ENCODE measurements at places on chromosomes 12 and 14. TPM values are rescaled to one million over a fixed set of nuclear protein-coding genes. Genes with fewer than 3 reads are reported as not detected.

Gene DLK1
- total RNA-seq, result 1,117 TPM

Gene TOMM20L
- not detected for total RNA-seq

Gene TTC6
- 5.2 TPM for total RNA-seq

Gene SDS
- total RNA-seq, result not detected

Gene SLC17A8
- total RNA-seq, result 3.2 TPM

Gene NRIP2
- 11.8 TPM for total RNA-seq

- no peak for DNase-seq
Measured at GRCh38 chr12:111389635-111390034, 16.1 kb upstream of the SH2B3 start.

DNA sequence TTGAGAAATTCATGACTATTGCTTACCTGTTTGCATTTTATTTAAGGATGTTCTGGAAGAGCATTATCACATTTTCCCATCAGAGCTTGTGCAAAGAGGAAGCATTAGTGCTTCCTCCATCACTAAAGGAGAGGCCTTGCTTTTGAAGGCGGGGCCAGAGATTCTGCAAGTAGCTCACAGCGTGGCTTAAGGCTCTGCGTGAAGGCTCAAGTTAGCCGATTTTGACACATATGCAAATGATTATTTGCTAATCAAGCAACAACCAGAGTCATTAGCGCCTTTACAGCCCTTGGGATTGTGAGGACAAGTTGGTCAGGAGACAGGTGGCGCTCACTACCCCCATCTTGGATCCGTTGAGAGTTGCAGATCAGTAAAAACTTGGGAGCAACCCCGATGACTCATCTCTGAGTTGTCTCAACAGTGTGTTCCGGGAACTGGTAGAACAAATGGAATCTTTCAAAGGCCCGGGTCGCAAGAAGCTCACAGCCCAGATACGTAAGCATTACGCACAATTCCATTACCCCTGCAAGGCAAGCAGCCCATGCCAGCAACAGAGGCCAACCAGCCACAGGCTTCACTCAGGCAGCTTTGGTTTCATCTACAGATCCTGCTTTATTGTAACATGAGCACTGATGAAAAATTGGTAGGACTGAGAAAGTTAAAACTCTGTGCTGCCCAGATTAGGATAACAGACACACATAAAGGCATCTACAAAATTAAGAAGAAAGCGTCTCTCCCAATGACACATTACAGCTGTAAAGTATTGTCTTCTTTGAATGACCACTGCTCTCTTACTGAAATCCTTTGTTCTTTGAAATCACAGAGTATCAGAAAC, 34.9 kb upstream of the SPTSSA start:
- DNase-seq, result peak; percentile 92

DNA sequence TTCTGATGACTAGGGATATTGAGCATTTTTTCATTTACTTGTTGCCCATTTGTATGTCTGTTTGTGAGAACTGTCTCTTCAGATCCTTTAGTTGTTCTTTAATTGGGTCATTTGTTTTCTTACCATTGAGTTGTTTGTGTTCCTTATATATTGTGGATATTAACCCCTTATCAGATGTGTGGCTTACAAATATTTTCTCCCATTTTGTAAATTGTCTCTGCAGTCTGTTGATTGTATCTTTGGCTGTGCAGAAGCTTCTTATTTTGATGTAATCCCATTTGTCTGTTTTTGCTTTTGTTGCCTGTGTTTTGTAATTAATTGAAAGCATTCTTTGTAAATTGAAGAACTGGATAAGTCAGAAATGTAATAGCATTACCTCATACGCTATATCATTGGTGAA, 459.1 kb upstream of the FOXG1 start:
- DNase-seq, result no peak

DNA sequence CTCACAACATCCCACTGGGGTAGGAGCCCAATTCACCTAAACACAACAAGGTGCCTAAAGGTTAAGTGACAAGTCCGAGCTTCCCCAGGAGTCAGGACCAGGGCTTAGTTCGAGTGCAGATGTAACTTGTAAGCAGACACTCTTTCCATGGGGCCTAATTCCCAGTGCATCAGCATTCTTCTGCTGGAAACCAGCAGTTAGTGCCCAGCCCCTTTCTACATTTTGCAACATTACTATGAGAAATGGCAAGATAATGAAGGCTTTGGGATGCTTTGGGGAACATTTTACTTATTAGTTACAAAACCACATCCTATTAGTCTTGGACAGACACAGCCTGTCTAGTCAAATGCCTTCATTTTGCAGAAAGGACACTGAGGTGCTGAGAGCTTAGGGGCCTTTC, 179.8 kb downstream of the CALM1 start:
- no peak for DNase-seq

DNA sequence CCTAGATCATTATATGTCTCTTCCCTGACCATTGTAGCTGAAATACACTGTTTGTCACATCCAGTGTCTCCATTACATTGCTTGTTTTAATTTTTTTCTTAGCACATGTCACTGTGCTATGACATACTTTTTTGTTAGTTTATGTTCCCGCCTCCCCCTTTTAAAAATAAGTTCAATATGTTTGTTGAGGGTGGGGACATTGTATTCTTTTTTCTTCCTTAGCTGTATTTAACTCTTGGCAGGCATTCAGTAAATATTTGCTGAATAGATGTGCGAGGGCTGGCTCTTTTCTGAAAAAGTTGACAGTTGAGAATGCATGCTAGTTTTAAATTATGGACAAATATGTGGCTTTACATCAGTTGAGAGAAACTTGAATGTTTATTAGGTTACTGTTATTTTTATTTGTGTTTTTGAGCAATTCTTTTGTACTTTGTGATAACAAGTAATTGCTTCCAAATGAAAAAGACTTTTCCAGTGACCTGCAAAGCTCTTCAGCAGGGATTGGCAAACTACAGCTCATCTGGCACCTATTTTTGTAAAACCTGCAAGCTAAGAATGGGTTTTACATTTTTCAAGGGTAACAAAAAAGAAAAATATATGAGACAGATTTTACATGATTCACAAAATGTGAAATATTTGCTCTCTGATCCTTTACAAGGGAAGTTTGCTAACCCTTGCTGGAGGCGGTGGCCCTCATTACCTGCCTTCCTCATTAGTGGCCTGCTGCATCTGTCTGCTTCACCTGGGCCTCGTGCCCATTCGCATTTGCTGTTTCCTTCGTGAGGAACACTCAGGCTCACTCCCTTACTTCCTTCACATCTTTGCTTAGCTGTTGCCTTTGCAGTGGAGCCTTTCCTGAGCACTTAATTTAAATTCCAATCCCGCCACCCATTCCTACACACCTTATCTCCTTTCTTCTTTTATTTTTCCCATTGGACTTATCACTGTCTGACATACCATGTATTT, 229.4 kb downstream of the ERC1 start:
- peak; percentile 38 for DNase-seq

GRCh38 chr12:22667122-22667521, 42.2 kb downstream of the ETNK1 start:
- DNase-seq, result no peak

- DNase-seq, result peak; percentile 29
Measured at GRCh38 chr14:56224229-56224628, 106.0 kb downstream of the PELI2 start.
